ENCODE measurements at places on chromosomes 2 and 18. TPM values are rescaled to one million over a fixed set of nuclear protein-coding genes. Genes with fewer than 3 reads are reported as not detected.
A peak's percentile ranks its signal among the peaks of the same experiment; 100 is the strongest.

GRCh38 chr2:160375037-160375436 lies 118.6 kb downstream of the RBMS1 start:
- no peak for DNase-seq

- DNase-seq, result no peak
Measured at GRCh38 chr18:50749945-50750344, 69.9 kb downstream of the MRO start.

Gene POLR1A
- 15.4 TPM for total RNA-seq

Gene LYPD6
- total RNA-seq, result 0.30 TPM

Gene SRD5A2
- total RNA-seq, result not detected

DNA sequence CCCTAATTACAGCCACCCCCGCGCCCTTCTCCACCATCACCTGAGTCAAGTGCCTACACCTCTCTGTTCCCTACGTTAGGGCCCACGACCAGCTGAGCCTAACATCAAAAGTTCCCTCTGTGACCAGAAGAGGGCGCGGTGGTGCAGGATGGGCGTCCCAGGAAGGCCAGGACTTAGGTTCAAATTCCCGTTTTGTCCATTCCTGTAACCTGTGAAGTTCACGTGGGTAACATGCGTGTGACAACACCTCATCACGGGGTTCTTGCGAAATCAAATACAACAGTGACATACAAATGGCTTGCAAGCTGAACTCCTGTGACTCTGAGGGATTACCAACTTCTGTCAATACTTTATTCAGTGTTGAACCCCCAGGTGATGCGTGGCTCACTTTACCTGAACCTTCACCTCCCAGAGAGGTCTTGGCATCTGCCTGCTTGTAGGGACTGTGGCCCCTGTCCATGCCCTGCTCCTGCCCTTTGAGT lies 207.9 kb downstream of the ARL4C start:
- DNase-seq, result peak; percentile 65

Gene GRB14
- total RNA-seq, result 27.8 TPM

- DNase-seq, result no peak
Measured at GRCh38 chr2:218577482-218578220, 9.0 kb downstream of the CNOT9 start.

DNA sequence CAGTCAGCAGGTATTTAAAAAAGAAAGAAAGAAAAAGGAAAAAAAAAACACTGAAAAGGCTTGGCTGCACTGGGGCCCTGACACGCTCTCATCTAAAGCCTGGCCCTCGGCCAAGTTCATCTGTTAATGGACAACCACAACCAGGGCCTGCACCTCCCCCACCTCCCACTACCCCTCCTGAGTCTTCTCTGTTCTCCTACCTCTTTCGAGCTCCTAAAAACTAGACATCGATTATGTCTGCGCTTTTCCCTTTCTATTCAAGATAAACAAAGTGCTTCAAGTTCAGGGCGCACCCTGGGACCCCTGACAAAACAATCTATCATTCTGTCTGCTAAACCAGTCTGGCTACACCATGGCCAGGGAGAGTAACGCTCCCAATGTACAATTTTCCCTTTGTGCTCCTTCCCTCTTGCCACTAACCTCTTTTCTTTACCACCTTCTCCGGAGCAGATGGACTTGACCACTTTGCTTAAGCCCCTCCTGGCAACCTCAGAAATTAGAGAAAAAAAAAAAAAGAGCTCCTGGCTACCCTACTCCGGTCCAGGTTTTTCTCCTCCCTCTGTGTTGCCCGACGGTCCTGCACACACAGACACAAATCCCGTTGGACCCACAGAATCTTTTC lies 22.7 kb downstream of the BCL11A start:
- peak; percentile 79 for DNase-seq

- DNase-seq, result no peak
Measured at GRCh38 chr2:46383113-46383395, 85.8 kb downstream of the EPAS1 start.

- no peak for DNase-seq
Measured at GRCh38 chr2:128474962-128475361, 156.3 kb upstream of the HS6ST1 start.

DNA sequence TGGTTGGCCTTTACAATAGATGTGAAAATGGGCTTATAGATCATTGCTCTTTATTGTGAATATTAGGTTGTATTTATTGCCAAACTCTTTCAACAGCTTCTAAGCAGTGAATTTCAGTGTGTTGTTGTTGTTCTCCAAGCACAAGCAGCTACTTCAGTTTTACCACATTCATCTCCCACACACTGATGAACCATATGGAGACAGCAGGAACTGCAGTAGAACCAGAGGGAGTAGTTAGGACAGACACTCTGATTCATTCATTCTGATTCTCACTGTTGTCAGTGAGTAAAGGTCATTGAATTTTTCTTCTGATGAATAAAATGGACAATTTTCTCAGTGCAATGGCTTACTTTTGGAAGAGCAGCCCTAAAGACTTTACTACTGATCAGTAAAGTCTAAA lies 40.2 kb downstream of the CCDC74A start:
- DNase-seq, result no peak

Gene STON1
- 6.7 TPM for total RNA-seq

- no peak for DNase-seq
Measured at GRCh38 chr2:218081695-218082094, 12.6 kb downstream of the RUFY4 start.

GRCh38 chr18:47204908-47205522 lies 28.9 kb upstream of the IER3IP1 start:
- no peak for DNase-seq

Gene DYSF
- total RNA-seq, result 49.2 TPM

Gene SKOR2
- not detected for total RNA-seq

DNA sequence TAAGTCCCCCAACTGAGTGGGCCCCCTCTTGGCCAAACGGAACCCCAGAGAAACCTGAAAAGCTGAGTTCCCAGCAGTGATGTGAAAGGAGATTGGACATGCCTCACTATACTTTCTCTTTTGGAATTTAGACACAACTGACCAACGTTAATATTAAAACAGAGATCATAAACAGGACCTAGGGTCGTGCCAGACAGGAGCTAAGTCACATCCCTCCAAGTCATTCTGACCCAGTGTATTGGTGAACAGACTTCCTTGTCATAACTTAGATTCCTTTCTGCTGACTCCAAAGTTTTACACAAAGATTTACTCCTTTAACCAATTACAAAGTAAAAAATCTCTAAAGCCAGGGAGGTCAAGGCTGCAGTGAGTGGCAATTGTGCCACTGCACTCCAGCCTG lies 46.9 kb downstream of the UXS1 start:
- no peak for DNase-seq

Gene ST6GAL2
- 0.12 TPM for total RNA-seq

- DNase-seq, result peak; percentile 93
Measured at GRCh38 chr2:8676191-8676920, 5.5 kb upstream of the ID2 start.

GRCh38 chr18:36724591-36725001 lies 104.2 kb downstream of the TPGS2 start:
- DNase-seq, result peak; percentile 41

- no peak for DNase-seq
Measured at GRCh38 chr18:14120926-14121325, 11.3 kb downstream of the ZNF519 start.

Gene ITSN2
- 52.7 TPM for total RNA-seq

DNA sequence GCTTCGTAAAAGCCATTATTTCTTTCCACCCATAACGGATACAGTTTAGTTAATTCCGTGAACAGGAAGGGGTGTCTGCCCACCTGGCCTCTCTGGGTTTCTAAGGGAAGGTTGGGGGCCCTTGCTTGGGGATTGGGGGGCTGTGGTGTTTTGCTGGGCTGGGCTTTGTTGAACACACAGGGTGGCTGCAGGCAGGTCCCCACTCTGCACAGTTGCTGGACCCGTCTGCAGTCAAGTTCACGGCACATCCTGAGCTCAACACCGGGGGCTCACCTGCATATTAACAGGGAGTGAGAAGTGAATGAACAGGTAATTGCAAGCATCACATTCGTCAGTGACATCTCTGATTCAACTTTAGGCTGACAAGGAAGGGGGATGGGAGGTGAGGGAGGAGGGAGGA lies 109.0 kb downstream of the ZNF516 start:
- DNase-seq, result no peak

Gene AOX1
- total RNA-seq, result 8.7 TPM

GRCh38 chr18:54881229-54881768 lies 53.0 kb downstream of the RAB27B start:
- no peak for DNase-seq

DNA sequence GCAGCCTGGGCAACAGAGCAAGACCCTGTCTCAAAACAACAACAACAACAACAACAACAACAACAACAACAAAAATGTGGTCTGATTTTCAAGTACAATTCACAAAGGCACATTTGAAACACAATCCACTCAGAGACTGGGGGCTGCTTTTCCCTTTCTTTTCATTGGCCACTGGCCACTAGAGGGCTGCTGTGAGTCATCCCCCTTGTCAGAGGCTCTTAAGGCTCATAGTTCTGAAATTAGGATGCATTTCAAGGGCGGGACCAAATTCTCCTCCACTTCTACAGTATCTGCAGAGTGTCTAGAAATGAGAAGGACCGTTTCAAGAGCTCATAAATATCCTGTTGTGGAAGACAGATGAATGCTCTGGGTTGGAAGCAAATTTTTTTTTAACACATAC lies 285.4 kb downstream of the NRXN1 start:
- DNase-seq, result no peak

Gene SERPINB12
- total RNA-seq, result not detected
